ENCODE measurements at places on chromosomes 7 and 10.

GRCh38 chr7:151018421-151019129 lies 5.7 kb downstream of the ATG9B start:
- DNase-seq: no peak

GRCh38 chr7:90759710-90760109 lies 163.6 kb downstream of the CDK14 start:
- DNase-seq: no peak

- no peak for DNase-seq
Measured at GRCh38 chr10:128938558-128938957, 528.5 kb upstream of the MGMT start.

DNA sequence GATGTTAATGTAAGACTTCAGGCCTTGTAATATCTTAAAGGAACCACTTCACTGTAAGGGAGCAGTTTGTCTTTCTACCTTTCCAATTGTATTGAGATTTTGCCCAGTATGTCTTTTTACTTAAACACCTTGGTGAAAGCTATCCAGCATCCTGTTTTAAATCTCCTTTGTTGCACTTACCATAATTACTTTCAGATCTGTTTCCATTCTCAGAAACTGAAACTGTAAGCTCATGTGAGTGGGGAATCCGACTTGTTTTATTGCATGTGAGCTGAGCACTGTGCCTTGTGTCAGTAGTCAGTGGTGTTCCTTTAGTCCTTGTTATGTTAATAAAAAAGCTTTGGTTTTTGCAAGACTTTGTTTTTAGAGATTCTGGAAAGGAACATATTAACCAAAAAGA lies 42.2 kb downstream of the BMPR1A start:
- no peak for DNase-seq

DNA sequence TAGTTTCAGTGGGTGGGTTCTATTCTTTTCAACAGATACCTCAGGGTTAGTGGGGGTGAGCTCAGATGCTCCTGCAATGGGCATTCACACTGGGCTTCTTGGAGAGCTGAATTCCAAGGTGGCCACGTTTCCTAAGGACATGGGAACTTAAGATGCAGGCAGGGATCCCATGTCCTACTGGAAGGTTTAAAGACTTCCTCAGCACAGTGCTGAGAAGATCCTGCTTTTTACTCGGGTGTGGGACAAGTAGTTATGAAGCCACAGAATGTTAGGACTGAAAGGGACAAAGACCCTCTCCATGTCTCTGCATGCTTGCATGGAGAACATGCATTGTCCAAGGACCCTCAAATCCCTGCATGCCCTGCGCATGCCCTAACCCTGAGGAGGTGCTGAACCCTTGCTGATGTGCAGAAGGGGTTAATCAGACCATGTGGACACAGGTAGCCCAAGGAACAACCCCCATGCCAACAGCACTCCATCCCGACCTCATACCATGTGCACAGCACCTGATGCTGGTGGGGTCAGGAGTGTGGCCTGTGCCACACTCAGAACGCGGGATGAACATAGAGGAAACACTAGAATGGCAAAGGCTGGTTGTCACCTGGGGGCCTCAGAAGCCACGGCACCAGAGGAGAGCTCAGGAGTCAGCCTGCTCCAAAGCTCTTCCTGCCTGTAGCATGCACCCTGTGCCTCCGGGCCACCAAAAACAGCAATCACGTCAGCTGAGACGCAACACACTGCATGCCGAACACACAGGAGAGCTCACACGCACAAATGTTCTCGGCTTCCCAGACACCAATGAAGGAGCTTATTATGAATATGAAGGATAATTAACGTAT lies 15.2 kb downstream of the IL2RA start:
- no peak for DNase-seq

DNA sequence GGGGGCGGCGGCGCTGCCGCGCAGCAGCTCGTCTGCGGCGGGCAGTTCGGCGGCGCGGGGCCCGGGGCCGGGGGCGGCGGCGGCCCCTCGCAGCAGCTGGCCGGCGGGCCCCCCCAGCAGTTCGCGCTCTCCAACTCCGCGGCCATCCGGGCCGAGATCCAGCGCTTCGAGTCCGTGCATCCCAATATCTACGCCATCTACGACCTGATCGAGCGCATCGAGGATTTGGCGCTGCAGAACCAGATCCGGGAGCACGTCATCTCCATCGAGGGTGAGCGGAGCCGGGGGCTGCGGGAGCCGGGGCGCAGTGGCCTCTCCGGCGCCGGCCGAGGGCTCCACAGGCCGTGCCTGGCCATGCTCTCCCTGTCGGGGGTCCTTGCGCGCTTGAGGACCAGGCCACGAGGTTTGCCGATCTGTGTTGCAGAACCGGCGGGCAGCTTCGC lies 548 bp downstream of the AGAP3 start:
- DNase-seq: no peak

DNA sequence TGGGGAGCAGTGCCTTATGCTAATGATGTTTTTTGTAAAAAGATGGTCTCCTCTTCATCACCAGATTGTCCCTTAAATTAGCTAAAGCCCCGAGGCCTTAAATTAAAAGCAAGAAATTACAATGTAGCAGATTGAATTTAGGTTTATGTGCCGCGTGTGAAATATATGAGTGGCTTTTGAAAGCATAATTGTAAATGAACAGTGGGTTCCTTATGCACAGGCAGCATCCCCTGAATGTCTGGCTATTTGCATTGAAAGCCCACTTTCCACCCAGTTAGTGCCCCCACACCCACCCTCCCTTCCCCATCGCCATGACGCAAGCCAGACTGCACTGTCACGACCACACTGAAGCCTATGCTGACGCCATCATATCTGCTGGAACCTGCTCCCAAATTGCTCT lies 62.4 kb upstream of the SORCS3 start:
- no peak for DNase-seq

- no peak for DNase-seq
Measured at GRCh38 chr10:91422915-91423314, 12.8 kb downstream of the HECTD2 start.

GRCh38 chr7:18974803-18975202 lies 142.6 kb downstream of the TWIST1 start:
- DNase-seq: no peak

DNA sequence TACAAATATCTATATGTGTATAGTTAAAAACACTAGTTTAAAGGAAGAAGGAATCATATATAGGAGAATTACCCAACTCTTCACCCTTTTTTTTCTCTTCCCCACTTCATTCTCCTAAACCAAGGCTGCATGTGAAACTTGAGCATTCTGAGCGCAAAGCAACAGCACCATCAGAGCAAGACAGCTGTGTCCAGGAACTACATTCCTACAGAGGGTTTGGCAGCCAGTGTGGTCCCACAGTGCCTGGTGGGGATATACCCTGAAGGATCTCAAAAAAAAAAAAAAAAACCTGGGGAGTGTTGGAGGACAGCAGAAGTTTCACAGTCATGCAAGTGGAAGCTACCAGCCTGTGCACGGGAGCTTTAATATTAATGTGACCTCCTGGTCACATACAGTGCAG lies 310.4 kb downstream of the CTNNA3 start:
- no peak for DNase-seq

- DNase-seq: no peak
Measured at GRCh38 chr7:5469375-5470166, 45.9 kb upstream of the TNRC18 start.

GRCh38 chr10:101901340-101901739 lies 57.7 kb upstream of the KCNIP2 start:
- no peak for DNase-seq

DNA sequence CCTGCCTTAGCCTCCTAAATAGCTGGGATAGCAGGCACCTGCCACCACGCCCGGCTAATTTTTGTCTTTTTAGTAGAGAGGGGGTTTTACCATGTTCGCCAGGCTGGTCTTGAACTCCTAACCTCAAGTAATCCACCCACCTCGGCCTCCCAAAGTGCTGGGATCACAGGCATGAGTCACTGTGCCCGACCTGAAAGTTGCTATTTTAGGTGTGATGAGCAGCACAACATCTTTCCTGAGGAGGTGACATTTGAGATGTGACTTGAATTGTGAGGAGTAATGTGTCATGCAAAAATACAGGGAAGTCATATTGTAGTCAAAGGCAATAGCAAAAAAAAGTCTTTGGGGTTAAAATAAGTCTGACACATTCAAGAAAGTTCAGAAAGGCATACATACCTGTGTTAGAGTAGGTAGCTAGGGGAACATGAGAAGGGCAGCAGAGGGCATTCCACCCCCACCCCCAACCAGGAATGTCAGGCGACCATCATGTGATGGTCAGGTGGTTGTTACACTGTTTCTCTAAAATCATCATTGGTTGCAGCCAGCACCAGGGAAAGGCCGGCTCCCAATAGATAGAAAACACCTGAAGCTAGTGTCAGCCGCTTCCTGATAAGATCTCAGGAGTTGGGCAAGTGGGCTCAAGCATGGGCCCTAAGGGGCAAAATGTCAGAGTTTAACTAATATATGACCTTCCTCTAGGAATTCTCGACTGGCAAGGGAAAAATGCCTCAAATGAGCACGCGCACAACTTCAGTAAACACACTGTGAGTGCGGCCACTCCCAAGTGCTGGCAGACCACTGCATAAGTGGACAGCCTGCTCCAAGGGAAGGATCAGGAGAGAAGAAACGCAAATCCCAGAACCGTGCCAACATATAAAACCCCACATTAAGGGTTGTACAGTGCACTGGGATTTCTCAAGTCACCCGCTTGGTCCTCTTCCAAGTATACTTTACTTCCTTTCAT lies at the start of gene TACC2:
TSS of gene TACC2 (plus strand) at position 803 of the 964 bp plus-strand sequence. CDS start 32,819 bp downstream, outside the sequence.
- DNase-seq: no peak

GRCh38 chr10:69455006-69455763 lies 3.9 kb downstream of the TSPAN15 start:
- DNase-seq: no peak

DNA sequence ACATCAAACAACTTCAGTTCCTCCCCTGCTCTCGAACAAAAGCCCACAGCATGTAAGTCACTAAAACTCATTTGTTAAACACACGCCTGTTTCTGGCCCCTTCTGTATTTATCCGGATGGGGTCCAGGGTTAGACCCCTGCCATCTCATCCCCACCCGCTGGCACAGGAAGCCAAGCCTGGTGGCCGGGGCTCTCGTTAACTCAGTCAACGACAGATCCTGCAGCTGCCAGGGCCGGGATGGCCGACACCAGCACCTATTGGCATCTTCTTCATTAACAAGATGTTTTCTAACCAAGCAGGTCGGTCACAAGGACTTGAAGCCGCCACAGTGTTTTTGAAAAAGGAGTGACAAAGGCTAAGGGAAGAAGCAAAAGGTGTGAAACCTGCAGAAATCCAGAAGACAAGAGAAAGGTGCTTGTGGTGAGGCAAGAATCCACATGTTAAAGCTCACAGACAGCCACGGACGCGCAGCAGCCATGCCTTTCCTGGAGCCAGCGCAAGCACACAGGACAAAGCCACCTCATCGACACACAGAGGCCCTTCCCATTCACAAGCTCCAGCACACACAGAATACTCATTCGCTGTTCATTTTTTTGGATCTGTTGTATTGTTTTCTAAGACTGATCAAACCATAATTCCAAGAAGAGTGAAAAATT lies 202.7 kb downstream of the DIP2C start:
- DNase-seq: no peak

DNA sequence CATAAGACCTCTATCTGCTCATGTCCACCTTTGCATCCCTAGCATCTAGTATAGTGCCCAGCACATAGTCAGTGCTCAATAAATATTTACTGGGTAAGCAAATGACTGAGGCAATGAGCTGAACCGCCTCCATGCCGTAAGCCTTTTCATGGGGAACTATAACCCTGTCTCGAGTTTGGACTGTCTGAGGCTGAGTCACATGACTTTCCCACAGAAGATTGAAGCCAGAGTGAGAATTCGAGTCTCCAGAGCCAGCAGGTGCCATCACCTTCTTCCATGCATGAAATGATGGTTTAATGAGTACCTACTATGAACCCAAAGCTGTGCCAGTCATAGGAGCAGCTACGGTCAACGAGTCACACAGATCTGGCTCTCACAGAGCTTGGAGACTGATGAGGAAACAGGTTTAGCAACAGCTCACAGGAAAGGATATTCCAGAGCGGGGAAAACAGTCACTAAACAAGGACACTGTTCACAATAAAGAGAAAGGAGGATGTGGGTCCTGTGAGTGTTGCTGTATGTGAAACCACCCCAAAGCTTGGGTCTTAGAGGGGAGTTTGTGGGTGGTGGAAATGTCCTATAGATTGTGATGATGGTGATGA lies 75.2 kb downstream of the TEX36 start:
- no peak for DNase-seq

DNA sequence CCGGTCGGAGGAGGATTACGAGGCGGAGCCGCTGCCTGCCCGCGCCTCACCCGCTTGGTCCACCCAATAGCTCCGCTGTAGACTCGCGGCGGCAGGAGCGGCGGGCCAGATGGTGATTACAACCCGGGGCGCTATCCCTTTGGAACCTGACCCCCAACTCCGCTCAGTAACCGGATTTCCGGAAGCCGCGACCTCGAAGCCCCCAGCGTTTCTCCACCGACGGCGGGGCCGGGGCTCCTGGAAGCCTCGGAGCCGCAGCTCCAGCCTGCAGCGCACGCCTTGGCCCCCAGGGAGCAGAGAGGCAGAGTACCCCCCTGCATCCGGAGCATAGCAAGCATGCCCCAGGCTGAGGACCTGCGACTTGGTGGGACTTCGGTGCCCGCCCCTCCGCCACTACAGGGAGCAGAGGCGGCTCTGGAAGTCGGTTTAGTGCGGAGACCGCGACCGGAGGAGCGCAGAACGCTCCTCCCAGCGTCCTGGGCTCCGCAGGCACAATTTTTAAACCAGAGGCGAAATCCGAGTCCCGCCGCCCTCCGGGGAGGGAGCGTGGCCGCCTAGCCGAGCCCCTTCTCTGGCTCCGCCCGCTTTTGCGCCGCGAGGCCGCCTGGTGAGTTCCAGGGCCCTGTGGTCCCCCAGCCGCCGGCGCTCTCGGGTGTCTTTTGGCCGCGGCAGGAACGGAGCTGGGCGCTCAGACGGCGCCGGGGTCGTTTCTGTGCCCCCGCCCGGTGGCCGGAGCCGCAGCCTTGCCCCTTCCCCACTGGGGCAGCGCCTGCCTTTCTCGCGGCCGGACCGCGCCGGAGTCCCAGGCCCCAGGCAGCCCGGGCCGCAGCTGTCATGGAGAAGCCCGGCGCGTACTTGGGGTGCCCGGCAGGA lies 28.2 kb upstream of the BMS1 start:
- DNase-seq: peak; percentile 10

DNA sequence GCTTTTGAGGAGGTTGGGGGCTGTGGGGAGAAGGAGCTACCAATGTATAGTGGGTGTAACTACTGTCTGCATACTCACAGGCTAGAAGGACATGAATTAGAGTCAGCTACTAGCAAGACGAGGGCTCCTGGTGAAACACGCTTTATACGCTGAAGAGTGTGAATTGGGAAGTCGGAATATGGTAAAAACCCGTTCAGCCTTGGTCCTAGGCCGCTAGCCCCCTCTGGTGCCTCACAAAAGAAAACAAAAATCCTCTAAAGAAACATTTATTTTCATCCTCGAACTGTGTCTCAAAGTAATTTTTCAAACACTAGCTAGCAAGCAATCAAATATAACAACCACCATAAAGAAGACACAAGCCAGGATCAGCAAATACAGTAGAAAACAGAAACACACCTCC lies 338.1 kb upstream of the SEMA3C start:
- DNase-seq: no peak

DNA sequence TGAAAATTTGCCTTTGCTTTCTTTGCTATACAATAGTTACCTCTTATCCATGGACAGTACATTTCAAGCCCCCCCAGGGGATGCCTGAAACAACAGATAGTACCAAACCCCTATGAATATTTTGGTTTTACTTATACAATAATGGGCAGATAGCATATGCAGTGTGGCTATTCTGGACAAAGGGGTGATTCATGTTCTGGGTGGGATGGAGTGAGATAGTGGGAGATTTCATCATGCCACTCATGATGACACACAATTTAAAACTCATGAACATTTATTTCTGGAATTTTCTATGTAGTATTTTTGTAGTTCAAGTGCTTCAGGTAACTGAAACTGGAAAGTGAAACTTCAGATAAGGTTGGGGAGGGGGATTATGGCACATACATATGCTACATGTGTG lies 12.0 kb downstream of the STARD3NL start:
- DNase-seq: no peak

GRCh38 chr7:132100981-132101380 lies 475.3 kb downstream of the PLXNA4 start:
- DNase-seq: no peak

Measured in activated naive CD4-positive, alpha-beta T cell (primary cell).